Hematopoietic multipotent progenitor cell (in vitro differentiated cells): ENCODE measurements at places on chromosomes 7 and 10.

DNA sequence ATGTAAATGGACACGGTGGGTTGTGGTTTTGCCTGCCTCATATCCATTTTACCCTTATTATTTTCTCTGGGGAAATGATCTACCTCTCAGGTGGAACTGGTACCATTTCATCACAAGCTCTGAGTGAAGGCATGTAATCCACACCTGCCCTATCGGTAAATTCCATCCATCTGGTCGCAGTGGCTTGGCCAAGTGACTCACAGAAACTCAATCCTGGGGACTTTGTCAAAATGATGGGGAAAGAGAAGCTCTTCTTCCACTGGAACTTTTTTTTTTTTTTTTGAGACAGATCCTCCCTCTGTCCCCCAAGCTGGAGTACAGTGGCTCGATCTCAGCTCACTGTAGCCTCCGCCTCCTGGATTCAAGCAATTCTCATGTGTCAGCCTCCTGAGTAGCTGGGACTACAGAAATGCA, 48.2 kb upstream of the ANKRD1 start:
- DNase-seq = no peak

- DNase-seq = peak; percentile 39
These were observed 69.8 kb upstream of the BAIAP2L1 start for GRCh38 chr7:98470485-98471240.

DNA sequence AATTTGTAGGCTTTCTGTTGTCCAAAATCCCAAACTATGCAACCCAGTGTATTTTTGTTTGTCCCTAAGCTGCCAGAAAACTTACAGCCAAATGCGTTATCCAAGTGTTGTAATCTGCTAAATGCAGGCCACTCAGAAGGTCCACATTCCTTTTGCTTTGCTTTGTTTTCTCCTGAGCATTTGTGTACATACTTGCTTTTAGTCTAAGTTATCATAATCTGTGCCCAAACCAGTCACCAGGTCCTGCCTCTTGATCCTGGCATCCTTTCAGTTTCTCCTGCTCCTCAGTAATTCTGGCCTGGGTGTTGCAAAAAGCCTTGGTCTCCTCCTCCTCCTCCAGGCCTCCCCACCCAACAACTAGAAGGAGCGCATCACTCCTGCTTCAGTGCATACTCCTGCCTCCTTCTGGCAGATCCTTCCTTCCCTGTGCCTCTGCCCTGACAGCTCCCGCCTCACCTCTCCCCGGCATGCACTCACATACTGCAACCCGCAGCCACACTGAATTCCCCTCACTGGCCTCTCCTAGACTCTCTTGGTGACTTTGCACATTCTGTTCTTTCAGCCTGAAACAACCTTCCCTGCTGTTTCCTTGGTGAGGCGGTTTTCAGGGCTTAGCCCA, 2.3 kb downstream of the DENND2A start:
- no peak for DNase-seq

DNA sequence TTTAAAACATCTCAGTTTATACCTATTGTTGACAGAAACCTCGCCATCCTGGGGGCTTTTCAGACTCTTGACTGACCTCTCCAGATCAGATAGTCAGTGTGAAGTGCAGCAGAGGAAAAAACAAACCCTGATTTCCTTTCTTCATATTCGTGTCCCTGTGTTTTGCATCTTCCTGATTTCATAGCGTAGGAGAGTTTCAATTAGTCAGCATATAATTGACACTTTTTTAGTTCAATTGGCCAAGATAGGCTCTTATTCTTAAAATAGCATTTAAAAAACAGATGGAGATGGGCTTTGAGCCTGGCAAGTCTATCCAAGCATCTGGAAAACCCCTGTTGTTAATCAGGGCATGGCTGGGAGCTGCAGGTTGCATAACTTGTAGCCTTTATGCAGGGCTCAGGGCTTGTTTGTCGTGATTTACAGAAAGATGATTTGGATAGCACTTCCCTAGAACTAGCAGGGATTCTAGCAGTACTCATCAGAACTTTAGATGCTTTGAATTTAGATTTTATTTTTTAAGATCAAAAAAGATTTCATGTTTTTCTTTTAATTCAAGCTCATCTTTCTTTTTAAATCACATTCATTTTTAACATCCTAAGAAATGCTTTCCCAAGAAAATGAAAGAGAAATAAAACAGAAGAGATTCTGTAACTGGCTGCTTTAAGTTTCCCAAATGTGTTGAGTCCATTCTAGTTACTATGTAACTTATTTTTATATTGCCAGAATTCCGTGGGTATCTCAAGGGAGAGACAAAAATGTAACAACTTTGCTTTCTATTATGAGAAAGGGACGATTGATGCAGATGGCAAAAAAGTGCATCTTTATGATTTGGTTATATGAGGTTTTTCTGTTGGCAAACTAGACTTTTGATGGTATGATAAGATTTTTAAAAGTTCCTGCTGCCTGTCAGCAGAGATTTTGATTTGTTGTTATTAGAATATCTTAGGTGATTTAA, 270.8 kb upstream of the FZD8 start:
- DNase-seq = no peak

GRCh38 chr7:157493017-157493416, 156.2 kb downstream of the DNAJB6 start:
- DNase-seq = no peak

DNA sequence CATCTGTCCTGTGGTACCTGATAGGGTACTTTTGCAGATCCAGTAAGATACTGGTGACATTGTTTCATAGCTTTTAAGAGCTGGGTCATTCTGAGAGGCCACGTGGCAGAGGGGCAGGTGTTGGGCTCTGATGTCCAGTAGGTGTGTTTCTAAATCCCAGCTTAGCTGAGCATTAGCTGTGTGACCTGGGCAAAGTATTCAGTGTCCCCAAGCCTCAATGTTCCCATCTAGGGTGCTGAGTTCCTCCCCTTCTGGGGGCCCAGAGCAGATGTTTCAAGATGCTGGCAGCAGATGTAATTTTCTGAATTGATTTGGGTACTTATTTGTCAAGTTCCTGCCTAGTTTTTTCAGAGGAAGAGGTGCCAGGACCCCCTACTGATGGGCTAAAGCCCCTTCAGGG, 52.9 kb downstream of the NEURL1 start:
- DNase-seq = no peak

DNA sequence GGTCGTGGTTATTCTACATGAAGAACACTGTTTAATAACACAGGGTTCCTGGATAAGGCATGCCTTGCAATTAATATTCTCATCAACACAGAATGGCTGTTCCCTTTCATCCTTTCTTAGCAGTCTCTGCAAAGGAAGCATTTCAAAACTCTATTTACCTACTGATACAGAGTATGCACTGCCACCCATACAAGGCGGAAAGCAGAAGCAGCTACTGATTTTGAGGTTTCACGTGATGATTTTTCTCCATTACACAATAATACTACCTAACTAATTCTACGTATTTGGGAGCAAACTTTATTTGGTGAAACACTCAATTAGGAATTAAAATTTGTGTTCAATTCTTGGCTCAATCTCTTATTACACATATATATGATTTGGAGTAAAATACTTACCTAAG, 43.0 kb upstream of the COL1A2 start:
- DNase-seq = no peak

GRCh38 chr10:13707156-13707881, 120.6 kb downstream of the PRPF18 start:
- DNase-seq = peak; percentile 53

DNA sequence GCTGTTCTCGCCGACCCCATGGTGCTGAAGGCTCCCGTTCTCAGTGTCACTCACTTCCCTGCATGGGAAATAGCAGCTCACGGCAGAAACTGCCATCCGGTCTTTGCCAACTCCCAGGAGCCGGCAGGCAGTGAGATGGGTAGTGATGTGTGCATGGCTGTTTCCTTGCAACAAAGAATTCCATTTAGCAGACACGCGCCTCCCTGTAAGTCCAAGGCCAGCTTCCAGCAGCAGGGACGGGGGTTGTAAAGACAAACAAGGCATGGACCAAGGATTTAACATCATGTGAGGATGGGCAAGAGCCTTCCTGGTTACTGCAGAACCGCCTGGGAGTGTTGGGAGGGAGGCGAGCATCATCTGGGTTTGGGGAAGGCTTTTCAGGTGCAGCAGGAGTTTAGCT, 273.1 kb downstream of the GLRX3 start:
- DNase-seq = no peak

DNA sequence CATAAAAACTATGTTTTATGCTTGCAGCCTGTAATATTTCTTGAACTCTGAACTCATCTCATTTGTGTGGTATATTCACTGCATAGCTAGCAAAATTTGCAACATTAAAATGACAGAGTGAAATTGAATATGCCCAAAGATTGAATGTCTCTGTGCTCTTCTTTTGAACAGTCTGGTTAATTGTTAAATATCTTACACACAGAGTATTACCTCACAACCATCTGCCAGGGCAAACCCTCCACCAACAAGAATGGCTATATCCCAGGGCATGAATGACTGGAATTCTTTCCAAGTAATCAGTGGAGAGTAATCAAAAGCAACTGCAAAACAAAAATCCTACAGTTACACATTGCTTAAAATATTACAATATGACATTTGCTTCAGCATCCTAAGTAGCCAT, 76.9 kb downstream of the SLC13A1 start:
- DNase-seq = no peak

- peak; percentile 28 for DNase-seq
These were observed 1.2 kb upstream of the MAP3K8 start for GRCh38 chr10:30432622-30433305.

DNA sequence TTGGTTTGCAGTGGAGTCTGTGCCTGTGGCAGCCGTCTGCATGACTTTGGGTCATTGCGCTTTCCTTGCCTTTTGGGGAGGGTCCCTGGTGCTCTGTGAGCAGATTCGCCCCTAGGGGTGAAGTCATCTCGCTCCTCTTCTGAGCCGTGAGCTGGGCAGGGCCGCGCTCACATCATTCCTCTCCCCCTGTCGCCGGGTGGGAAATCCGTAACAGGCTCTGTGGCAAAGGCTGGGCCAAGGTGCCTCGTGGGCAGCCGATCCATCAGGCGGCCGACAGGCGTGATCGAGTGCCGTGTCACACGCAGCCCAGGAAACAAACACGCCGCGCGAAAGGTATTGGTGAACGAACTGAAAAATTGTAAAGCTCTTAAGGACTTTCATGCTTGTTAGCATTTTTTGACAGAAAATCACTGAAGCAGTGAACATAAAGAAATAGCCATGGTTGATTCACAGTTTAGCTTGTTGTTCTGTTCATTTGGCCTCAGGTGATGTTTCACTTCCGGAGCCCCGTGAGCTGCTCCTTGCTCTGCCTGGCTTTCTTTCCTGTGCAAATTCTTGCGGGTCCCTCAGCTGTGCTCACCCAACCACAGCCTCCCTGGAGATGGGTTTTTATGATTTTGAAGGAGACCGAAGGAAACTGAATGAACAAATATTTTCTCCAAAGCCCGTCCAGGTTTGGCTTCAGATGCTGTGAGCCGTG, 122.1 kb downstream of the NKX6-2 start:
- DNase-seq = no peak
